ENCODE measurements at places on chromosomes 16 and 17. TPM values are rescaled to one million over a fixed set of nuclear protein-coding genes. Genes with fewer than 3 reads are reported as not detected.

The EME1 gene
- 13.8 TPM for total RNA-seq

The RND2 gene
- total RNA-seq: 0.11 TPM

The DLG4 gene
- total RNA-seq: 4.5 TPM

The C16orf74 gene
- total RNA-seq: 11.6 TPM

The CDIPT gene
- 83.3 TPM for total RNA-seq

The IL21R gene
- 0.02 TPM for total RNA-seq

The TP53TG3D gene
- total RNA-seq: 0.97 TPM

The CRHR1 gene
- total RNA-seq: 0.07 TPM

The KRT222 gene
- 0.51 TPM for total RNA-seq

The HAP1 gene
- total RNA-seq: 1.2 TPM

The HOXB6 gene
- 4.0 TPM for total RNA-seq

The SDR42E1 gene
- 1.6 TPM for total RNA-seq

The STAT3 gene
- 88.6 TPM for total RNA-seq

The PIRT gene
- total RNA-seq: not detected

All from A549 treated with dexamethasone at 1 μM for 4 hours (cell line).